ENCODE measurements at places on chromosomes 7 and 10. TPM values are rescaled to one million over a fixed set of nuclear protein-coding genes. Genes with fewer than 3 reads are reported as not detected.

Gene ZP3
- not detected for total RNA-seq

DNA sequence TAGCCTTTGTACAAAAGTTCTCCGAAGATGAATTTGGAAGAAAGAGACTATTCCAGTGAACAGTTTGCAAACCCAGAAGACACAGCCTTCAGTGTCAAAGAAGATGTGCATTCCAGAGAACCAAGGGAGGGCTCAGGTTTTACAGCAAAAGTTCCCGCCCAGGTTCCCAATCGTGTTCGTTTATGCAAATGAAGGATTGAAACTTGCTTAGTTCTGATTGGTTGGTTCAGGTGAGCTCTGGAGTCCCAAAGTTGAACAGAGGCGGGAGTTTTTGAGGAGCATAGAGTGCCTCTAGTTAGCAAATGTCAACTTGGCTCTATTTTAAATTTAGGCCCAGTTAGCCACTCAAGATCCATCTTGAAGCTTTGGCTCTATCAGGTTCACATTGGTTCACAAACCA, 51.3 kb downstream of the TMEM270 start:
- H3K27me3 ChIP-seq = peaks cover 31% of the 10 kb centered on the region
- H3K4me3 ChIP-seq = no peak overlapping the region
- no peak overlapping the region for H3K27ac ChIP-seq
- no peaks in the 10 kb centered on the region for H3K4me1 ChIP-seq

Gene RASA4
- total RNA-seq = 0.59 TPM

- H3K4me3 ChIP-seq = no peak overlapping the region
- no peaks in the 10 kb centered on the region for H3K4me1 ChIP-seq
- no peaks in the 10 kb centered on the region for H3K27me3 ChIP-seq
- no peaks in the 10 kb centered on the region for H3K36me3 ChIP-seq
- DNase-seq = no peak
Measured at GRCh38 chr10:4407783-4408182, 418.2 kb upstream of the AKR1E2 start.

Gene SPDYE2
- total RNA-seq = not detected

GRCh38 chr7:116455009-116455408, 44.5 kb upstream of the CAV2 start:
- DNase-seq = no peak
- no peaks in the 10 kb centered on the region for H3K4me1 ChIP-seq
- H3K27ac ChIP-seq = no peak overlapping the region
- H3K4me3 ChIP-seq = no peak overlapping the region

Gene AFAP1L2
- not detected for total RNA-seq

DNA sequence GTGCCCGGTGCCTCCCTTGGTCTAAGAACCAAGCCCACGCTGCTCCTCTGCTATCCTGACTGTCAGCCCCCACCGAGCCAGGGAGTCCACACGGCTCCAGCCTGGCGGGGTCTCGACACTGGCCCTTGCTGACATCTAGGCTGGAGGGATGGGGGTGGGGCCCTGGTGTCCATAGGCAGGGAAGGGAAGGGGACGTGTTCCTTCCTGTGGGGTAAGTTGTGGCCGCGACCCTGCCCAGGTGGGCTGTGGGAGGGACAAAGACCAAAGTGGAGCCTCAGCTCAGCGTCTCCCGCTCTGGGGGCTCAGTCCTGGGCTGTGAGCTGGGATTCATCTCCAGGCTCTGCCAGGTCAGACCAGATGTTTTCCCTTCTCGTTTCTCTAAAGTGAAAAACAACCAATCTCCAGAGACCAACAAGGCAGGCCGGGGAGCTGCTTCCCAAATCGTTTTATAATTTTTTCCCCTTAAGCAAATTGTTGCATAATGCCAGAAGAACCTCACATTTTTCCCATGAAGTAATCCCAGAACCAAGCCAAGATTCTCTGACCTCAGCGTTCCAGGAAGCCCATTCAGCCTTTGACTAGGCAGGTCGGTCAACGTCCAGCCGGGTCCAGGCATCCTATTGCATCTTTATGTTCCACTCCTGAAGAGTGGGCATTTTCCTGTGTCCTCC, 101.2 kb downstream of the RGS10 start:
- no peaks in the 10 kb centered on the region for H3K4me1 ChIP-seq
- H3K27me3 ChIP-seq = no peaks in the 10 kb centered on the region
- no peak overlapping the region for H3K4me3 ChIP-seq

GRCh38 chr10:101536800-101537199, 51.3 kb downstream of the POLL start:
- peak; percentile 23 for DNase-seq
- no peak overlapping the region for H3K27ac ChIP-seq
- H3K4me3 ChIP-seq = no peak overlapping the region
- H3K4me1 ChIP-seq = no peaks in the 10 kb centered on the region
- peaks cover 1% of the 10 kb centered on the region for H3K36me3 ChIP-seq

Gene MRC1
- total RNA-seq = not detected

DNA sequence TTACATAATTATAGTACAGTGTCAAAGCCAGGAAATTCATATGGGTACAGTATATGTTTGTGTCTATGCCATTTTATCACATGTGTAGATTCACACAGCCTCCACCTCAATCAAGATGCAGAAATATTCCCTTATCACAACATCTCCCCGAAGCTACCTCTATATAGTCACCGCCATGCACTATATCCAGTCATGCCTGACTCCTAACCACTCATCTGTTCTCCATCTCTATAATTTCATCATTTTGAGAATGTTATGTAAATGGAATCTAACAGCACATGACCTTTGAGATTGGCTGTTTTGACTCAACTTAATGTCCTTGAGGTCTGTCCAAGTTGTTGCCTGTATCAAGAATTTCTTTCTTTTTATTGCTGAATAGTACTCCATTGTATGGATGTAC, 22.3 kb upstream of the SLC25A13 start:
- no peak overlapping the region for H3K4me3 ChIP-seq
- no peaks in the 10 kb centered on the region for H3K27me3 ChIP-seq
- no peak for DNase-seq
- H3K27ac ChIP-seq = no peak overlapping the region

DNA sequence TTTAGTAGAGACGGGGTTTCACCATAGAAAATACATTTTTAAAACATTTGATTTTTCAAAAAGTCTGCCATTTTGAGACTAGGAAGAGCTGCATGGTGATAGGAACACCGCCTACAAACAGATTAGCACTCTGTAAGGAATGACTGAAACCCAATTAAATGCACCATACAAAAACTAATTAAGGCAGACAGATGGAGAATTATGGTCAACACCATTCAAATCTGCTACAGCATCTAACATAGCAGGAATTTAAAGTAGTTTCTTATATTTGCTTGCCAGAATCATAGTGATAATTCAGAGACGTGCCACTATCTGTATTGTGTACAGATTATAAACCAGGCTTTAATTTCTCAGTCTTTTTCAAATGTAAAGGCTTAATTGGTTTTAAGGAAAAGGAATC, 68.2 kb downstream of the ENO4 start:
- H3K4me3 ChIP-seq = no peak overlapping the region
- H3K36me3 ChIP-seq = peaks cover 14% of the 10 kb centered on the region
- no peak for DNase-seq
- no peaks in the 10 kb centered on the region for H3K4me1 ChIP-seq

GRCh38 chr10:82472406-82473335, 597.7 kb downstream of the NRG3 start:
- no peaks in the 10 kb centered on the region for H3K27me3 ChIP-seq
- H3K36me3 ChIP-seq = no peaks in the 10 kb centered on the region
- no peak overlapping the region for H3K4me3 ChIP-seq
- H3K27ac ChIP-seq = no peak overlapping the region
- no peaks in the 10 kb centered on the region for H3K4me1 ChIP-seq

- no peak overlapping the region for H3K27ac ChIP-seq
- no peak overlapping the region for H3K4me3 ChIP-seq
- no peaks in the 10 kb centered on the region for H3K36me3 ChIP-seq
- H3K4me1 ChIP-seq = no peaks in the 10 kb centered on the region
Measured at GRCh38 chr10:78802866-78803265, 265.9 kb upstream of the ZMIZ1 start.

DNA sequence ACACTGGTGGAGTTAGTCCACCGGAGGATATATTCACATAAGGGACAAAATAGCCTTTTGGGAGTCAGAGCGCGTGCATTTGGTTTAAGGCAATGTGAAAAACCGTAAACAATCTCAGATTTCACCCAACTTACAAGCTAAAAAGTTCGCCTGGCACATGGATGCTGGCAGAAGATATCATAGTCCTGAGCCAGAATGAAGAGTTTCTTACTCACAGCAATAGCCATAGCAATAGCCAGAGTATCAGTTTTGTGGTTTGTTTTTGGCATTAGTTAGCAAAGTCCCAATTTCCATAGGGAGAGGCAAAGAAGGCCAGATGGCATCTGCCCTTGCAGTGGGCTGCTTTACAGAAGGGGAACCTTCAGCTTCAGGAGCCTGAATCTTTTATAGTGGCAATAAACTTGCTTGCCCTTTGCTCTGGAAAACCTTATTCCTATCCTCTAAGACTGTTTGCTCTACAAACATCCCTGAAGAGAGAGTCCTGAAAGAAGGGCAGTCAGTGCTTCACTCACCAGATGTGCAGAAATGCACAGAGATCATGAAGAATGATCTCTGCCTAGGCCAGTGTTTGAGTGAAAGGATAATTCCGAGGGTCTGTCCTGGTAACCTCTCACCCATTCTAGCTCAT, 28.7 kb upstream of the RSBN1L start:
- no peak for DNase-seq
- H3K27me3 ChIP-seq = no peaks in the 10 kb centered on the region
- H3K36me3 ChIP-seq = no peaks in the 10 kb centered on the region
- no peak overlapping the region for H3K27ac ChIP-seq
- H3K4me3 ChIP-seq = no peak overlapping the region

DNA sequence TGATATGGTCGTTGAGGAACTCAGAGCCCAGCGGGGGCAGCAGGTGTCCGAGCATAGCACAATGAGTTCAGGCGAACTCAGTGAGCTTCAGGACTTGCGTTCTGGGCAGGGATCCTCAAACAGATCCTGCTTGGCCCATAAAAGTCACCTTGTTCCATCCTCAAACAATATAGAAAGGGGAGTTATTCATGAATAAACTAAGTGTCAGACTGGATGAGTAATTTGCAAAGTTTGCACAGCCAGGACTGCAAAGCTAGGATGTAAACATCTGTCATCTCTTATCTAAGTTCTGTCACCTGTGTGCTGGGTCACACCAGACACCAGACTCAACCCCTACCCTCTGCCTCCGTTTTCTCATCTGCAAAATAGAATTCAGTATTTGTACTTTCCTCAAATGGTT, 58.0 kb upstream of the PFKP start:
- no peak overlapping the region for H3K27ac ChIP-seq
- no peaks in the 10 kb centered on the region for H3K36me3 ChIP-seq
- H3K27me3 ChIP-seq = peaks cover 17% of the 10 kb centered on the region
- peaks cover 7% of the 10 kb centered on the region for H3K4me1 ChIP-seq
- peak; percentile 16 for DNase-seq

DNA sequence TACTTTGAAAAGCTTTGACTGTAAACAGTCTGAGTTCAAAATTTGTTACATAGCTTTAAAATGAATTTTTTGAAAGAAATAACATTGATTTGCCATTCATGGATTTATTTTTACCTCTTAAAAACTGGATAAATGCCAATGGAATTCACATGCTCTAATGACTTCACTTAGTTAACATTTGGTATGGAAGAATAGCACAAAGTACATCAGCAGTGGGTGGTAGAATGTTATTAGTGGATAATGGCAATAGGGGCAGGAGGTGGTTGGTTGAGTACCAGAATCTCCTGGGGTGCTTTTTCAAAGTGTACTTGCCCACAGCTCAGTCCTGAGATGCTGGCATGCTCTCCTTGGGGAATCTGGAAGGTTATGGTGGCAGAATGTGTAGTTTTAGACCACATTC, 4.7 kb downstream of the PPP1R9A start:
- H3K4me3 ChIP-seq = peak overlapping the region; percentile 8
- H3K27ac ChIP-seq = no peak overlapping the region
- peaks cover 5% of the 10 kb centered on the region for H3K36me3 ChIP-seq
- peak; percentile 12 for DNase-seq

- no peak for DNase-seq
- H3K4me3 ChIP-seq = no peak overlapping the region
- no peaks in the 10 kb centered on the region for H3K27me3 ChIP-seq
- no peak overlapping the region for H3K27ac ChIP-seq
Measured at GRCh38 chr7:138129551-138130165, 53.4 kb downstream of the AKR1D1 start.

DNA sequence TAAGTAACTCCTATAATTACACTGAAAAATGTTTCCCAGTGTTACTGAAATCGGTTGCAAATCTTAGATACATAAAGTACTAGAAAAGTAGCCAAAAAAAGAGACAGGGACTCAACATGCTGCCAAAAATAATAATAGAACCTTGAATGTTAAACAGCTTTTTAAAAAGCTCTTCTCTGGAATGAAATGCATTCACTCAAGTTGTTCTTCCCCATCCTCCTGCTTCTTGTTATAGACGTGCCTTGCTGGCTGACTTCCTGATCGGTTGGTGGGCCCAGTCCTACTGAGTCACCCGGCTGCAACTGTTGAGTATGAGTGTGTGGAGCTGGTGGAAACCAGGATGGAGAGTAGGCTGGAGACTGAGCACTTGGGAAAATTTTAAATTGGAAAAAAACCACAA, 30.6 kb upstream of the RAPGEF5 start:
- H3K4me1 ChIP-seq = peaks cover 37% of the 10 kb centered on the region
- H3K4me3 ChIP-seq = no peak overlapping the region
- H3K27me3 ChIP-seq = no peaks in the 10 kb centered on the region
- H3K36me3 ChIP-seq = no peaks in the 10 kb centered on the region

GRCh38 chr10:84265418-84265817, 20.6 kb downstream of the RGR start:
- no peak overlapping the region for H3K4me3 ChIP-seq
- H3K27me3 ChIP-seq = peaks cover 24% of the 10 kb centered on the region
- H3K4me1 ChIP-seq = peaks cover 9% of the 10 kb centered on the region
- no peak for DNase-seq
- no peaks in the 10 kb centered on the region for H3K36me3 ChIP-seq

- H3K4me1 ChIP-seq = peaks cover 44% of the 10 kb centered on the region
- H3K27me3 ChIP-seq = no peaks in the 10 kb centered on the region
- 0 out of 2 replicates have a peak, but pooled peaks cover 1% of the 10 kb centered on the region for H3K36me3 ChIP-seq
- H3K27ac ChIP-seq = peak overlapping the region; percentile 95
- DNase-seq = peak; percentile 35
- peak overlapping the region; percentile 98 for H3K4me3 ChIP-seq
Measured at GRCh38 chr7:23531050-23531793, 559 bp downstream of the TRA2A start.

Gene CLRN3
- not detected for total RNA-seq

GRCh38 chr7:26200444-26201246, at the start of gene HNRNPA2B1:
TSS of gene HNRNPA2B1 (minus strand) at chr7:26200746. CDS start at chr7:26200577, 169 bp downstream.
- DNase-seq = peak; percentile 98
- no peaks in the 10 kb centered on the region for H3K27me3 ChIP-seq
- H3K27ac ChIP-seq = peak within 1 kb of the TSS; percentile 99
- H3K36me3 ChIP-seq = peaks cover 23% of the 10 kb centered on the region
- peaks cover 43% of the 10 kb centered on the region for H3K4me1 ChIP-seq
- peak within 1 kb of the TSS; percentile 99 for H3K4me3 ChIP-seq

Gene ZNF680
- 12.4 TPM for total RNA-seq

DNA sequence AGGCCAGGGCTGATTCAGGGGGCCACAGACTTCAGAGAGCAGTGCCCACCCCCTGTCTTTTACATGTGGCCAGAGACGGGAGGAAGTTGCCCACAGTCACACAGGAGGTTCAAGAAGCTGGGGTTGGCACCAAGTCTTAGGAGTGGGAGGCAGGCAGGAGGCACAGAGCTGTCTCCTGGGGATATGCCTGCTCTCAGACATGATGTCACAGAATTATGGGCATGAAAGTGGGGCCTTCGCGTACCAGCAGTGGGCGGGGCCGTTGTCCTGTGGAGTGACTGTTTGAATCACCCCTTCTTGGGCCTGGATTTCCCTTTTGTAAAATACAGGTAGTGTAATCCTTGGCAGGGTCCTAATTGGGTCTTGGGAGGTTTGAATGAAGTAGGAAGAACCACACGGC, 81.2 kb upstream of the PPIF start:
- no peak overlapping the region for H3K27ac ChIP-seq
- no peak for DNase-seq
- H3K4me1 ChIP-seq = peaks cover 9% of the 10 kb centered on the region
- peaks cover 40% of the 10 kb centered on the region for H3K36me3 ChIP-seq

Gene CREM
- total RNA-seq = 30.6 TPM

Measured in HepG2 (cell line).